ENCODE measurements at places on chromosomes 12 and 14.

DNA sequence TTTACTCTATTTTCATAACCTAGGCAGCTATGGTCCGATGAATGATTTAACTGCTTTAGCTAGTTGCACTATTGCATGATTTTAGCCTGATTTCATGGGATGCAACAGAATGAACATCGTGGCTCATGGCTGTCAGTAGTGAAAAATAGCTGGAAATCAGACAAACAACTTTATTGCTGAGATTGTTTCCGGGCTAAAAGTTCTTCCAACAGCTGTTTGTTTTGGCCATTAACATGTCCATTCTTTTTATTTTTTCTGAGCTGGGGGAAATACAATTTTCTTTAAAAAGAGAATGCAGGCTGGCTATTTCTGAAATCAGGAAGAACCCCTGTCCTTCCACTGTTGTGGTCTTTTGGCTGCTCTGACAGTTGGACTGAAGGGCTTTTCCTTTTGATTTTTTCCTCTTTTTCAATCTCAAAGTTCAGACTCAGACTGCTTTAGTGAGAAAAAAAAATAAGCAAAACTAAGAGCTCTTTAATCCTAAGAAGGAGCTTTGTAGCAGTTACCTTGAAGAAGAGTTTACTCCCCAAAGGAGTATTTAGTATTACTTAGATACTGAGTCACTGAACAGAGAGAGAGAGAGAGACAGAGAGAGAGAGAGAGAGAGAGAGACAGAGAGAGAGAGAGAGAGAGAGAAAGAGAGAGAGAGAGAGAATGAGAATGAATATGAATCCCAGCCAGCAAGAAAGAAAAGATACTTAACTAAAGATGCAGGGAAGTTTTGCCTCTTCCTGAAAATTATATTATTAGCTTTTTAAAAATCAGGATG, at the start of gene NAV3:
NAV3 (plus strand) TSS at position 312 of the 769 bp plus-strand sequence. CDS start 568 bp downstream, outside the sequence.
- no peak for DNase-seq

- DNase-seq, result no peak
Measured at GRCh38 chr12:122888232-122888752, 7.6 kb downstream of the VPS37B start.

DNA sequence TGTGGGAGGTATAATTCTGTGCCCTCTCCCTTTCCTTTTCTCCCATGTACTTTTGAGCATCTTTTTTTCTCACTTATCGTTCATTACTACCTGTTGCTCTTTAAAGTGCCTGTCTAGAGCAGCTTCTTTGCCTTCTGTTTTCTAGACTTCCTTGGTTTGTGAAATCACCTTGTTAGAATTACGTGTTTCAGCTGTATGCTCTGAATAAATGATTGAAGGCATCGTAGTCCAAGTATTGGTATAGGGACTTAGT, 1.3 kb downstream of the NEDD1 start:
- no peak for DNase-seq

DNA sequence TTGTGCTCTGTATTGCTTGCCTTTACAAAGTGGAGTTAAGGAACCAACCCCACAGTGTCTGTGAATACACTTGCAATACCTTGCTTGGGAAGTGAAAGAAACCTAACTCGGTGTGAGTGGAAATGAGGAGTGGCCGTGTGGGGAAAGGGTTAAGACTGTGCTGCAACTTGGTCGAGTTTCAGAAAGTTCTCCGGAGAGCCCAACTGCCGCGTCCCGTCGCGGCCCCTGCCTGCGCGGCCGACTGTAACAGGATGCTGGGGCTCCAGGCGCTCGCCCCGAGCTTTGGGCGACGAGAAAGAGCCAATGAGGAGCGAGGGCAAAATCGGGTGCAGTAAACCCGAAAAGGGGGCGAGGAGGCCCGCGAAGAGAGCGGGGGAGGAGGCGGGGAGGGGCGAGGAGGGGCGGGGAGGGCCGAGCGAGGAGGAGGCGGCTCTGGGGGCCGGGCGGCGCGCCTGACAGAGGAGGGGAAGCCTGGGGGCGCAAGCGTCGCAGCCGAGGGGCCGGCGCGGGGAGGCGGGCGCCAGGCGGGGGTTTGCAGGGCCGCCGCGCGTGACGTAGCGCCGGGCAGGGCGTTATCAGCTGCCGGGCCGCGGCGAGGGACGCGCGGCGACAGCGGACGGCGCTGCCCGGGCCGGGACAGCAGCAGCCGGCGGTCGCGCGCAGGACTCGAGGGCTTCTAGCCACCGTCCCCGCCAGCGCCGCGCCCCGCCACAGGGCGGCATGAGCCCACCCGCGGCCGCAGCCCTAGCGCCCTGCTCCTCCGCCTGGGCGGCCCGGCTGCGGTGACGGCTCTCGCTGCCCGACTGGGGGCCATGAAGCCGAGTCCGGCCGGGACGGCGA, at the start of gene DACT1:
DACT1 (plus strand) TSS at position 572 of the 840 bp plus-strand sequence; CDS start at position 813, 241 bp downstream.
- DNase-seq, result peak; percentile 41

DNA sequence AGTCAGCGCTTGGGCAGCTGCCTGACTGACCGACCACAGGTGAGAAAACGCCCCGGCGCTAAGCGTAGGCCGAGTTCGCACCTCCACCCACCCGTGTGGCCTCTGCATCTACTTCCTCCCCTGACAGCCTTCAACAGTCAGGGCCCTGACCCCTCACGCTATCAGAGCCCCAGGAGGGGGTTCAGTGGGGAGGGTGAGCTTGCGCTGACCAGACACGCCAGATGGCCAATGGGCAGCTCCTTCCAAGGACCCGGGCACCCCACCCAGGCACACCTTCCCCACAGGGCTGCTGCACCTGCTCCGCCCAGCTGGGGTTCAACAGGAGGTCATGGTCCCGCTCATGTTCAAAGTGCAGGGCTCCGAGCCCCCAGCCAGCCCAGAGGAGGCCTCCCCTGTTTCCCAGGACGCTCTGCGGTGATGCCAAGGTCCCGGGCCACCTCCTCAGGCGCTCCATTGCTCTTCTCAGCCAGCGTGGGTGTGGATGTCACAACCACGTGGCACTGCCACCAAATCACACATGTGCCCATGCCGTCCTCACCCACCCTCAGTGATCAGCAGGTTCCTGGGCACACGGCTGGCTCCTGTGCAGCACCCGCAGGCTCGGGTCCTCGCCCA, 48.7 kb upstream of the BCL11B start:
- DNase-seq, result no peak

All from activated T-cell treated with anti-CD3 and anti-CD28 coated beads for 24 hours (primary cell).